ENCODE measurements at places on chromosomes 3 and 15.

DNA sequence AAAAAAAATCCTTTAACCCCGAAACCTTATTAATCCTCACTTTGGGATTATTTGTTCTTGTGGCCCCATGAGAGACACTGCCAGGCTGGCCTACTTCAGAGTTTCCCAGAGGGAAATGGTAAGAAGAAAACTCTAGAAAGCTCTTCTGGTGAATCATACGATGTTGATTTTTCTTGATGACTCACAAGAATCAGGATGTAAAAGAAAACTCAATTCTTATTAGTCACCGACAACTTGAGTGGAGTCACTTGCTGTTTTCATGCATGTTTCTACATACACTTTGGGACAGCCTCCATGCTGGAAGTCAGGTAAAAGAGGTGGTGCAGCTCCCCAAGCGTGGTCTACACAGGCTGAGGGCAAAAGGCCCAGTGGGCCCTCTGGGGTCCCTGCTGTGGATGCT is 42.8 kb downstream of the MYO5C start:
- DNase-seq = no peak

GRCh38 chr3:15919971-15920370 is 122.2 kb upstream of the ANKRD28 start:
- no peak for DNase-seq

- no peak for DNase-seq
Observed at GRCh38 chr3:127556565-127556964, 34.0 kb downstream of the TPRA1 start.

DNA sequence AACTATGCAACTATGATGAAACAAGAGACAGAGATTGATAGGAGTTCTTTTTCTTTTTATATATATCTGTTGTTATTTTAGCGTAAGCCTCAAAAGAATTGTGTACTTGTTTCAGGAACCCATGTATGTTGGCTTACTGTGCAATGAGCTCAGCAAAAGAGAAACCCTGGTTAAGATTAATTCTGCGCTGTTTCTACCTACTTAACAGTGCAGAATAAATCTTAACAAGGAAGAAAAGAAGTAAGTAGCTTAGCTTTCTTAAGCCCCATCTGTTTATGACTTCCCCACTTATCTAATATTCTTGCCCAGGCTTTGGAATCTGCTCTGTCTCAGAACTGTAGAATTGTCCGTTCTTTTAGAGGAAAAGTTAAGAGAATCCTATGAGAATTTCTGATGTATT is 27.4 kb downstream of the ECT2 start:
- no peak for DNase-seq

DNA sequence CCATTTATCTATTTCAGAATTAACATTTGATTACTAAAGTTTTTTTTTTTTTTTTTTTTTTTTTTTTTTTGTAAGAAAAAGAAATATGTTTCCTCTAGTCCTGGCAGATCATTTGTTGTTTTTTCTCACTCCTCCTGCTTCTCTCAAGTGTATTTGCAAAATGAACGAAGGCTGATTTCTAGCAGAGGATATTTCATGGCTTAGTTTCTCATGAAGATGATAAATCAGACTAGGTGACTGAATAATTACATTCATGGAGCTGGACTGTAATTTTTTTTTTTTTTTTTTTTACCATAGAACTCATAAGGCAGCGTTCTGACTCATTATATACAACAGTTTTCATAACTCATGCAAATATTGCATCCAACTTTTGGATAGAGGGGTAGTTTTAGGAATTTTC is 332.5 kb upstream of the SEMA6D start:
- no peak for DNase-seq

GRCh38 chr3:195845483-195845882 is 33.8 kb upstream of the MUC4 start:
- no peak for DNase-seq

- no peak for DNase-seq
Observed at GRCh38 chr3:100226712-100227429, 33.9 kb upstream of the TBC1D23 start.

GRCh38 chr3:185342459-185343174 is 20.3 kb upstream of the MAP3K13 start:
- DNase-seq = no peak

- DNase-seq = peak; percentile 46
Observed at GRCh38 chr15:67093504-67093862, 28.1 kb downstream of the SMAD3 start.

- no peak for DNase-seq
Observed at GRCh38 chr15:63082366-63082765, 39.3 kb upstream of the LACTB start.

- DNase-seq = no peak
Observed at GRCh38 chr15:73539212-73540128, 93.7 kb downstream of the NPTN start.

DNA sequence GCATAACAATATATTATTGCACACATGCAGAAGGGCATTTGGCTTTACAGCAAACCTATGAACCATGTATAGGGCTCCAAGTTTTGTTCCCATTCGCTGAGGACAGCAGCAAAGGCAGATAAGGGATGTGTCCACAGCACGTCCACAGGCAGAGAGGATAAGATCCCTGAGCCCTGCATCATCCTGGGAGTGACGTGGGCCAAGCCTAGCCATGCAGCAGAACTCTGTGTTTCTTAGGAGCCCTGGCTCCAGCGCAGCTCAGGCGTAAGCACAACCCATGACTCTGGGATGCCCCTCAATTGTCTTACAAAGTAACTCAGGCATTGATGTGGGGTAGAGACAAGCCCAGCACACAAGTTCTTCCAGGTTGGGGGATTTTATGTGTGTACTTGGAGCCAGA is 194.3 kb upstream of the CTDSPL start:
- DNase-seq = no peak

- no peak for DNase-seq
Observed at GRCh38 chr3:157789162-157789561, 285.9 kb upstream of the VEPH1 start.

DNA sequence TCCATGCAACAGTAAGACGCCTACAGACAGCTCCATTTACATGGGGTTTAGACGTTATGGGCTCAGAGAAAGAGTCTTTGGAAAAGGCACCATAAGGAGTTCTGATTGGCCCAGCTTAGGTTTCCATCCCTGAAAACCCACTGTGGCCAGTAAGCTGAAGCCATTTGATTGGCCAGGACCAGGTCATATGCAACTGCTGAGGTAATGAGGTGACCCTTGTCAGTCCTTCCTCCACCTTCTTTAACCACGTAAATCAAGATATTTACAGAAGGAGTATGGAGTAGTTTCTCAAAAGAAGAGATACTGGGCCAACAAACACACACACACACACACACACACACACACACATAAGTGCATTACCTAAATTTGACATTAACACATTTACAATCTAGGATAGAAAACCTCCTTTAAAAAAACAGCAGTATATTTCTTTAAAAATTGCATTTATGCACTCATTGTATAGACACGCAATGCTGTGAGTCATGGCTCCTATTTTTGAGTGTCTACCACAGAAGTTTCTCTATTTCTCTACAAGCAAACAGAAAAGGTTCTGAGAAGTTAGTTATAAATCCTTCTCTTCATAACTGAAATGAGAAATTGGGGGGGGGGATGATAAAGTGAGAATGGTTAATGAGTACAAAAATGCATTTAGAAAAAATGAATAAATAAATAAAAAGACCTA is 16.3 kb upstream of the MB21D2 start:
- no peak for DNase-seq

- DNase-seq = no peak
Observed at GRCh38 chr3:36401056-36401455, 20.8 kb downstream of the STAC start.

- no peak for DNase-seq
Observed at GRCh38 chr15:68593828-68594532, 15.2 kb downstream of the CORO2B start.

GRCh38 chr3:55012091-55012490 is 84.2 kb upstream of the LRTM1 start:
- DNase-seq = no peak

Data from KG1 (cell line).